ENCODE measurements at places on chromosomes 6 and 20. TPM values are rescaled to one million over a fixed set of nuclear protein-coding genes. Genes with fewer than 3 reads are reported as not detected.

- DNase-seq: no peak
Measured at GRCh38 chr6:159989492-159990480, 20.9 kb downstream of the IGF2R start.

DNA sequence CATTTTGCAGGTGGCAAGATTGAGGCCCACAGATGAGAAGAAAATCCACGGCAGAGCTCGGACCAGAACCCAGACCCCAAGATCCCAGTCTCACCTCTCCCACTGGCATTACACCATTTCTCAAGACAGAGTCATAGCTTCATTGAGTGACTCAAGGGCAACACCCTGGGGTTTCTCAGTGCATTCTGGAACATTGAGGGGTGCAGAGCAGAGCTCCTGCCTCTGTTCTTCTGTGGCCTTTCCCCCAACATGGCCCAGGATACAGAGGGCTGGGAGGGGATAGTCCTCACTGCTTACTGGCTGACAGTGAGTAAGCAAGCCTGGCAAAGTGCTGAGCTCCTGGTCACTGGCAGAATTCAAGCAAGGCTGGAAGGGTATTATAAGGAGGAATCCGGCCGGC, 74.0 kb downstream of the MDGA1 start:
- DNase-seq: no peak

DNA sequence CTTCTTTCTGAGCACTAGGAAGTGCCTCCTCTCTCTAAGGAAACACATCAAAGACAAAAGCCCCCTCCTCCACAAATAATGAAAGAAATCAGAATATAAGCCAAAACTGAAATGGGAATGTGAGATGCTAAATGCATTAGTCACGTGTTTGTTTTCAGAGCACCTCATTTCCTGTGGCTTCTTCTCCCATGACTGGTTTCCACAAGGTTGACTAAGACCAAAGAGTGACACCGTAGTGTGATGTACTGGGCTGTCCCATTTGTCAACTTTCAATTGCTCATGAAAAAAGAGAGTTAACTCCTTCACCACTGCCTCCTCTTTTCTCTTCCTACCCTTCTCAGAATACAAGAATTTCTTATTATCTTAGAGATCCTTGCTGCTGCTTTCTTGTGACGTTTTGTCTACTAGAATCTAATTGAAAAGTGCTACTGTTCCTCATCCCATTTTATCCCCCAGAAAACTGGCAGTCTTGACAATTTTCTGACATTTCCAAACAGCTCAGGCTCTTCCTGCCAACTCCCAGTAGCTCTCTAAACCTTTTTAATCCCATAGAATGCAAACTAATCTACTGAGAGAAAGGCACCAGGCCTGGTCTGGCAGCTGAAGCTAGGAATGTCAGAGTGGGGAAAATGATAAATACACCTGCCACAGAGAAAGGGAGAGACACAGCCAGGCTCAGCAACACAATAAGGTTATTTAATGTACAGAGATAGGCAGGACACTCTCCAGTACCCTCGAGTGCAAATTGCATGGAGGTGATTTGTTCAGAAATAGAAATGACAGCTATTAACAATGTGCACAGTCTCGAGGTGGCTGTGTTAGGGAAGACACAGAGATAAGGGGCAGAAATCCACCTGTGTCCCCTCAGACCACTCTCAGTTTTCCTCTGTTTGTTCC, 671.7 kb upstream of the NRSN1 start:
- DNase-seq: no peak

- no peak for DNase-seq
Measured at GRCh38 chr20:16209951-16210361, 363.3 kb downstream of the KIF16B start.

DNA sequence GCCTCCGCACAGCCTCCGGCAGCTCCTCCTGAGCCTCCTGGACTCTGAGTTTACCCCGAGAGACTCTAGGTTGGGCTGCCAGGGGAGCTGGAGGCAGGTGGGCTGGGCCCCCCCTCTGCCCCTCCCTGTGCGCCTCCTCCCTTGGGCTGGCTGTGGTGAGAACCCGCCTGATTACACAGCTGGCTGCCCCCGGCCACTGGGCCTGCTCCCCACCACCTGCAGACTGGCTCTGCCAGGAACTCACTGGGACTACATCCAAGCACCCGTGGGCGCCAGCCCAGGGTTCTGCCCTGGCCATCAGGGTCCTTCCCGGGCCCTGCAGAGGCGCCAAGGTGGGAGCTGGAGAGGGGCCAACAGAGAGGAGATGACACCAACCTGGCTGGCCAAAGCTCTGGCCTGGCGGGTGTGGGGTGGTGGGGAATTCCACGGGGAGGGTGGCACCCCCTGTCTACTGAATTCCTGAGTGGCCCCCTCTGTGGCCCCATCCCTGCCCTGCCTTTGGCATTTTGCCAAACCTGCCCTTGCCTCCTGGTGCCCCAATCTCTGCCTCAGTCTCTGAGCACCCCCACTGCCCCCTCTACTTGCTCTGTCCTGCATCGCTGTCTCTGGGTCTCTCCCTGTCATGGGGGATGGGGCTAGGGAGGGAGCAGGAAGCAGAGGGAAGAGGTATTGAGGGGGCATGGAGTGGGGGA, 21.9 kb upstream of the CDH22 start:
- no peak for DNase-seq

- DNase-seq: no peak
Measured at GRCh38 chr6:47440719-47441118, 36.9 kb upstream of the CD2AP start.

- no peak for DNase-seq
Measured at GRCh38 chr20:5470943-5471342, 154.2 kb upstream of the PROKR2 start.

- no peak for DNase-seq
Measured at GRCh38 chr6:160461641-160462040, 113.5 kb downstream of the SLC22A3 start.

- no peak for DNase-seq
Measured at GRCh38 chr6:16429669-16430068, 191.3 kb downstream of the GMPR start.

- no peak for DNase-seq
Measured at GRCh38 chr6:151254451-151255081, 14.8 kb downstream of the AKAP12 start.

DNA sequence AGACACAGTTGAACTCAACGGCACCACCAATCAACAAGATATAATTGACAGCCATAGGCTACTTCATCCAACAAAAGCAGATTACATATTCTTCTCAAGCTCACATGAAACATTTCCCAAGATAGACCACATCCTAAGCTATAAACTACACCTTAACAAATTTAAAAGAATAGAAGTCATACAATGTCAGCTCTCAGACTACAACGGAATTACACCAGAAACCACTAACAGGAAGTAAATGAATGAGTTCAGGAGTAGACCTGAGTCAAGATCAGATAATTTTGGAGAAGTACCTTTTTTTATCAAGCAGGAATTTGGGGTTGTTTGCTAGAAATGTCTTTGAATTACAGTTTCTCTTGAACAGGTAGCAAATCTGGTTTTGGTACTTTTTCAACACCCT, 237.8 kb downstream of the TBX18 start:
- DNase-seq: no peak

The NHLRC1 gene
- 0.61 TPM for total RNA-seq

The PRRT1 gene
- 7.4 TPM for total RNA-seq

The TRIM40 gene
- not detected for total RNA-seq

The OR2J3 gene
- not detected for total RNA-seq

The ERGIC3 gene
- total RNA-seq: 139 TPM

The PGC gene
- total RNA-seq: not detected

The RAB32 gene
- total RNA-seq: 0.73 TPM

The SRMS gene
- not detected for total RNA-seq

The SSTR4 gene
- total RNA-seq: not detected

The HELZ2 gene
- 42.1 TPM for total RNA-seq

Measured in naive thymus-derived CD4-positive, alpha-beta T cell (primary cell).